ENCODE measurements at places on chromosomes 2 and 18.

DNA sequence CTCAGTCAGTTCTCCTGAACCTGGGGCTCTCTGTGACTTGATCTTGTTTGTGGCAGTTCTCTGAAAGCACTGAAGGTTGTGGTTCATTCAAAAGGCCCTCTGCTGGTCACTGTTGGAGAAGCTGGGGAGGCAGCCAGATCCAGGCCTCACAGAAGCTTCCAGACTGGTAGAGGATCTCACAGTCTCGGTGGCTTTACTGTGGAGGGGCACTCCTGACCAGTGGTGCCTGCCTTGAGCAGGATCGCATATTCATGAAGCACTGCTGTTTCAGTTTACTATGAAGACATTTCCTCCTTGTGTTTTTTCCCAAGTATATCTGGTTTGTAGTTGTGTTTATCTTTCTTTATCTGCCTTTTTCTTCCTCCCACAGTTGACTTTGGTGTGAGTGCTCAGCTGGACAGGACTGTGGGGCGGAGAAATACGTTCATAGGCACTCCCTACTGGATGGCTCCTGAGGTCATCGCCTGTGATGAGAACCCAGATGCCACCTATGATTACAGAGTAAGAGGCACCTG lies 133.9 kb downstream of the MAP4K4 start:
- peaks cover 10% of the 10 kb centered on the region for H3K4me1 ChIP-seq
- no peak overlapping the region for H3K27ac ChIP-seq
- peaks cover 7% of the 10 kb centered on the region for H3K36me3 ChIP-seq
- H3K4me3 ChIP-seq = no peak overlapping the region
- H3K27me3 ChIP-seq = no peaks in the 10 kb centered on the region

DNA sequence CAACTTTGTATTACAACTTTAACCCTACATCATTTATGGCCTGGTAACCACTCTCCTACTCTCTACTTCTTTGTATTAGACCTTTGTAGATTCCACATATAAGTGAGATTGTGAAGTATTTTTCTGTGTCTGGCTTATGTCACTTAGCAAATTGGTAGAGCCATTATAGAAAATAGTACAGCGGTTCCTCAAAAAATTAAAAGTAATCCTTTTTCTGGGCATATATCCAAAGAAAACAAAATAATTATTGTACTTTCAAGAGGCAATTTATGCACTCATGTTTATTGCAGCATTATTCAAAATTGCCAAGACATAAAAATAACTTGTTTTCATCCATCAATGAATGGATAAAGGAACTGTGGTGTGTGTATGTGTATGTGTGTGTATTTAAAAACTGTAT lies 537.5 kb upstream of the FSIP2 start:
- no peaks in the 10 kb centered on the region for H3K27me3 ChIP-seq
- no peak overlapping the region for H3K27ac ChIP-seq
- no peaks in the 10 kb centered on the region for H3K36me3 ChIP-seq
- H3K4me1 ChIP-seq = no peaks in the 10 kb centered on the region

GRCh38 chr2:181022652-181023051 lies 42.2 kb downstream of the UBE2E3 start:
- no peaks in the 10 kb centered on the region for H3K36me3 ChIP-seq
- H3K4me3 ChIP-seq = no peak overlapping the region
- no peak for DNase-seq
- H3K27ac ChIP-seq = no peak overlapping the region
- peaks cover 18% of the 10 kb centered on the region for H3K4me1 ChIP-seq

- no peak for DNase-seq
- H3K4me1 ChIP-seq = no peaks in the 10 kb centered on the region
- no peak overlapping the region for H3K4me3 ChIP-seq
- H3K27me3 ChIP-seq = no peaks in the 10 kb centered on the region
Measured at GRCh38 chr2:146748046-146748445, 1096.8 kb upstream of the ACVR2A start.

- no peaks in the 10 kb centered on the region for H3K36me3 ChIP-seq
- no peak for DNase-seq
Measured at GRCh38 chr2:219049282-219049681, 8.0 kb upstream of the CFAP65 start.

DNA sequence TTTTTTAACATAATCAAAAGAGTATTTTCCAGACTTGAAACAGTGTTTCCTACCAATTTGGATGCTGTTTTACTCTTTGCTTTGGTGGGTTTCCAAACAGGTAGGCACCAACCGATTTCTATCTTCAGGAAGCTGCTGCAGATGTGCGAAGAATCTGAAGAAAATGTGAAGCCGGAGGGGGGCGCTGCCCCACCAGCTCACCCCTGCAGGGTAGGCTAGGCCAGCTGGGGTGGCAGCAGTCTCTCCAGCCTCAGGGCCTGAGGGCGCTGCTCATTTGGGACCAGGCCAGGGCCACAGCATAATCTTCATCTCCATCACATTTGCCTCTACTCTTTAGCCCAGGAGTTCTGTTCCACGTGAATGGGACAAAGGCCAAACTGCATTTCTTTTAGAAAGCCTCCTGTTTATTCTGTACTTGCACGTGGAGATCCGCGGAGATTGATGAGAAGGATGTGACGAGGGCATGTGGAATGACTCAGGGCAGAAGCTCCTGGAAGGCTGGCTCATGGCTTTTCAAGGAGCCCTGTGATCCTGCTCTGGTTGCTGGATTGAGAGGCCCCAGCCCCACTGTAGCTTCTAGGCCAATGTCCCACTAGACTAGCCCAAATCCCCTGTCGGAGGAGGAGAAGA lies 84.2 kb upstream of the FAM136A start:
- H3K4me1 ChIP-seq = no peaks in the 10 kb centered on the region
- H3K36me3 ChIP-seq = no peaks in the 10 kb centered on the region
- H3K27me3 ChIP-seq = no peaks in the 10 kb centered on the region
- H3K27ac ChIP-seq = no peak overlapping the region
- DNase-seq = no peak

Measured in pancreas (tissue), 10 donors.